ENCODE measurements at places on chromosomes 6 and 20.

DNA sequence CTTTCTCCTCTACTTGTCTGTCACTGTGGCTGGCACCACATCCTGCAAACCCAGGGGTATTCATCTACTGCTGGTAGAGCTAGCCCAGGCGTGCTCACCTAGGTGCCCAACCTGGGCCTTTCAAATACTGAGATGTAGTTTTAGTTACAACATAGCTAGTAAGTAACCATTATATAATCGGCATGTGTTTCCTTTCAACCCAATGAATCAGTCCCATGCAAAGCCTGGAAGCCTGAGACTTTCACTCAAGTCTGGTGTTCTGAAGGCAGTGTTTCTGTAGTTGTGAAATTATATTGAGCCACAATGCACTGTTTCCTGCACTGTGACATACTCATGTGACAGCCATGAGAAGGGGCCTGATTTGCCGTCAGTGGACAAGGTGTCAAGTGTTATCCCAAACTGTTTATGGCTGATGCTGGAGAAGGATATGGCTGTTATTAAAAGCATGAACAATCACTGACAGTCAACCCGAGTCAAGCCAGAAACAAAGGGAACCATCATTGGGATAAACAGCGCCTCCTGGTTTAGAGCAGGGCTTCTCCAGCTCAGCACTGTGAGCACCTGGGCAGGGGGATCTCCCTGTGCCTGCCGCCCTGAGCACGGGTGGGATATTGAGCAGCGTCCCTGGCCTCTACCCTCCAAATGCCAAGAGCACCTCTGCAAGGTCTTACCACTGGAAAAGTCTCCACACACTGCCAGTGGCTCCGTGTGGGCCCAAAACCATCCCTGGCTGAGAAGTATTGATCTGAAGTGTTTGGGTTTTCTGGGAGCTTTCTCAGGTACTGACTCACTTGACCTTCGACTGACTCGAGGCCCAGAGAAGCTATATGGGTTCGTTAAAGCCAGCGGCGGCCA is 1.6 kb downstream of the PSMA7 start:
- DNase-seq = no peak

DNA sequence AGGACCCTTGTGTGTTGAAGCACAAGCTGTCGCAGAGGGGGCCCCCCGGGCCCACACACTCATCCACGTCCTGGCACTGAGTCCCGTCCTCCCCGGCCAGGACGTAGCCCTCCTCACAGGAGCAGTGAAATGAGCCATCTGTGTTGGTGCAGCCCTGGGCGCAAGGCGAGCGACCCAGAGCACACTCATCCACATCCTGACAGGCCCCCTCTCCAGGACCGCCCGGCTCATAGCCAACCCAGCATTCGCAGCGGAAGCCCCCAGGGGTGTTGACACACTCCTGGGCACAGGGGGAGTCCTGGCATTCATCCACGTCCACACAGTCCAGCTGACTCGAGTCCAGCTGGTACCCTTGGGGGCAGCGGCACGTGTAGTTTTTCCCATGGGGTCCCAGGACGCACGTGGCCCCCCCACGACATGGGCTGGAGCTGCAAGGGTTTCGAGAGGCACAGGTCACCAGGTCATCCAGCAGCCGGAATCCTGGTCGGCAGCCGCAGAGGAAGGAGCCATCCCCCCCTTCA is 1.2 kb downstream of the CD93 start:
- no peak for DNase-seq

DNA sequence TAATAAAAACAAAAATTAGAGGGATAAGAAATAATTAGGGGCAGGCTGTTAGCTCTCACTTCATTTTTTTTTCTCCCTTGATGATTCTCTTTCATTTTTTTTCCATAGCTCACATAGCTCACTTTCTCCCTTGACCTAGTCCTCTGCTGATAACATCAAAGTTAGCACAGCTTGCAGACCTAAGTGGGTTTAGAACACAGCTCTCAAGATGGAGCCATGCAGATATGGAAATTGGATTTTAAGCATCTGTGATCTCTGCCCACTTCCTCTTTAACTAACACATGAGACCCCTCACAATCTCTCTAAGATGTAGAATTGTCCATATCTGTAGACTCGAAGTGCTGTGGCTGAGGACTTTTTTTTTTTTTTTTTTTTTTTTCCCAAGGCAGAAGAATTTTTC is 257.1 kb downstream of the SOX4 start:
- no peak for DNase-seq

GRCh38 chr6:82954937-82955577 is 110.6 kb downstream of the UBE3D start:
- DNase-seq = no peak

GRCh38 chr6:26041946-26042345 is 45.3 kb upstream of the HFE start:
- no peak for DNase-seq

DNA sequence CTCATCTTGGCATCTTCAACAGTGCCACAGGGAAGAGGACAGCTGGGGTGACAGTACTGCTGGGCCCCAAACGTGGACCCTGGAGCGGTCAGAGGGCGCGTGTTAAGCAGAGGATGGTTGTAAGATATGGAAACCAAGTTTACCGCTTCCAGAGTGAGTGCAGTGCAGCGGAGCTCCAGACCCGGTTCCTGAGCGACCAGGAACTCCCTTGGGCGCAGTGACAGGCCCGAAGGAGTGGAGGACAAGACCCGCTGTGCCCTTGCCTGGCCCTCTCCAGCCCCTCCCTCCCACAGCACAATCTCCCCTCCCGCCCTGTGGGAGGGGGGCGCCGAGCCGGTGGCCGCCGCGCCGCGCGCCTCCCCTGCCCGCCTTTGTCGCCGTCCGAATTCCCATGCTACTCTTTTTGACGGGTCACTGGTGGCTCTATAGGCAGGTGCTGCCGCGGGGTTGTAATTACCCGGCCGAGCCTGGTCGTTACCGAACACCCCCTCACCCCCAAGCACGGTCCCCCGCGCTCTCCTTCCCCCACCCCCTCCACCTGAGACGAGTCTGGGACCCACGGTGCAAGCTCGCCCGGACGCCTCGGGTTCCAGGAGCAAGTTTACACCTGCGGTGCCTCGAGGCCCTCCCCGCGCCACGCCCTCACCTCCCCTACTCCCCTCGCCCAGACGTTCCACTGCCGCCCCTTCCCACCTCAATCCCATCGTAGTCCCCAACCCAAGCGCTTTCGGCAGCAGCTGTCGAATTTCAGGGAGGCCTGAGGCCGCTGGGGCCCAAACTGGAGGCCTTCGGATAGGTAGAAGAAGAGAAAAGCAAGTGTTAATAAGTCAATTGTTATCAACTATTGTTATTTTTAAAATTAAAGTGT is 3.9 kb downstream of the NR2E1 start:
- DNase-seq = no peak

GRCh38 chr6:150684161-150684560 is 84.5 kb downstream of the PLEKHG1 start:
- no peak for DNase-seq

DNA sequence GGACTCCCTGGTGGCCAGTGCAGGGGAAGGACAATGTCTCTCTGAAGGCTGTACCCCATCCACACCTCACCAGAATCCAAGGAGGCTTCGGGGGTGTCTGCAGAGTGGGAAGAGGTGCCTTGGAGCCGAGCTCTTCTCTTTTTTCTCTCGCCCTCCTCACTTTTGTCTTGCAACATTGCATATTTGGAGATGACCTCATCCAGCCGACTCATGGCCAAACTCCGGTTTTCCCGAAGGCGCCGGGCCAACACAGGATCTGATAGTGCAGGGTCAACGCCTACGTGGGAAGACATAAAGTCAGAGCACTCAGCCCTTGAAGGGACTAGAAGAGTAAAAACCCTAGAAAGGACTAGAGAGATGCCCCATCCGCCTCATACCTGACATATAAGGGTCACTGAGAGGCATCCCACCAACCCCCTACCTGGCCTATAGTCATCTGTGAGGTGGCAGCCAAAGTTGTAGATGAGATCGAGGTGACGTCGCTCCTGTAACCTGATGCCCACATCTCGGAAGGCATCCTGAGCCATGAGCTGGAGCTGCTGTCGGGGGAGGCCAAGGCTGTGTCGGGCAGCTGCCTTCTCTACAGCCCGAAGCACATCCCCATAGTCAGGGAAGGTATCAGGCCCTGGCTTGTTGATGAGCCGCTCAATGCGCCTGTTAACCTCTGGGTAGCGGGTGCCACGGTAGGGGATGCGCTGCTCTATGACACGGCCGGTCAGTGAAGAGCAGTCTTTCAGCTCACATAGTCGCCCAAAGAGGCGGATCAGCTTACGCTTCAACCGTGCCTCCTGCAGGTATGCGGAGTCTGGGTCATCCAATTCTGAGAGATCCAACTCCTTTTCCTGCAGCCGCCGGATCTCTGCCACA is 3.0 kb upstream of the ZBTB22 start:
- no peak for DNase-seq

GRCh38 chr20:48808382-48809034 is 19.3 kb downstream of the PREX1 start:
- no peak for DNase-seq

GRCh38 chr6:156557251-156557910 is 219.8 kb upstream of the ARID1B start:
- DNase-seq = no peak

GRCh38 chr6:22247916-22248482 is 48.8 kb downstream of the PRL start:
- no peak for DNase-seq

GRCh38 chr6:137707038-137707589 is 159.9 kb upstream of the TNFAIP3 start:
- DNase-seq = no peak

All from NCI-H1436 treated with DMSO at 0.1 percent for 48 hours (cell line).